ENCODE measurements at places on chromosomes 16 and 17.

DNA sequence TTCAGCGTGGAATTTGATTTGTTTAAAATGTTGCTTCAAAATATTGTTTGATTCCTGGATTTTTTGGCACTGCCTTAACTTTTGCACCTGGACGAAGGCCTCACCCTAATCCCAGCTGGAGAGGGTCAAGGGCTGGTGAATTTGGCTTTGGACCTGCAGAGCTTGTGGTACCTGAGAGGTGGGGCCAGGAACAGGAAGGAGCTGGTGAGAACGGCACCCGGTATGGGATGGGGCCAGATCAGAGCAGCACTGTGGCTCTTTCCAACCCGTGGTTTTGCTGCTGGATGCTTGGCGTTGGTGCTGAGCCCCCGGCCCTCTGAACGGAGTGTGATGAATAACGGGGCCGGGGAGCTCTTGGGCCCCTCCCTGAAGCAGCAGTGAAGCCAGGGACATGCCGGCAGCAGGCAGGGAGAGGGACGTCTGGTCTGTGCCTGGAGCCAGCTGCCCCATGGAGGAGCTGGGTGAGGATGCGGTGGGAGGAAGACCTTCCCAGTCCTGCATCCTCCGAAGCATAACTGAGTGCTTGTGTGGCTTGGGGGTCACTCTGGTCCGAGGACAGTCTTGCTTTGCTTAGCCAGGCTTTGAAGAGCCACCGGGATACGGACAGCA, 275.4 kb downstream of the SEC14L1 start:
- no peak for DNase-seq

- no peak for DNase-seq
These were observed 458.6 kb upstream of the ASIC2 start for GRCh38 chr17:33751702-33752065.

DNA sequence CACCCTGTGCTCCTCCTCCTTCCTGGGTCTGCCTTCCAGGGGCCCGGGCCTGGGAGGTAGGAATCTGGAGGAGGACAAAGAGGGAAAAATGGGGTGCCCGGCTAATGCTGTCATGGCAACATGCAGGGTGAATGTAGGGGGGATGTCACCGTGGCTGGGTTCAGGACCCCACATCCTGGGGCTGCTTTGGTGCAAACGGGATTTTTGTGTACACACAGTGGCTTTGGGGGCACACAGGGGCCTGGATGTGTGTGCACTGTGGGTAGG, 37.0 kb upstream of the CDC42EP4 start:
- no peak for DNase-seq

- DNase-seq: no peak
These were observed 116.9 kb upstream of the CACNG3 start for GRCh38 chr16:24139282-24139681.

- DNase-seq: no peak
These were observed 4.7 kb upstream of the CDH15 start for GRCh38 chr16:89166696-89167424.

DNA sequence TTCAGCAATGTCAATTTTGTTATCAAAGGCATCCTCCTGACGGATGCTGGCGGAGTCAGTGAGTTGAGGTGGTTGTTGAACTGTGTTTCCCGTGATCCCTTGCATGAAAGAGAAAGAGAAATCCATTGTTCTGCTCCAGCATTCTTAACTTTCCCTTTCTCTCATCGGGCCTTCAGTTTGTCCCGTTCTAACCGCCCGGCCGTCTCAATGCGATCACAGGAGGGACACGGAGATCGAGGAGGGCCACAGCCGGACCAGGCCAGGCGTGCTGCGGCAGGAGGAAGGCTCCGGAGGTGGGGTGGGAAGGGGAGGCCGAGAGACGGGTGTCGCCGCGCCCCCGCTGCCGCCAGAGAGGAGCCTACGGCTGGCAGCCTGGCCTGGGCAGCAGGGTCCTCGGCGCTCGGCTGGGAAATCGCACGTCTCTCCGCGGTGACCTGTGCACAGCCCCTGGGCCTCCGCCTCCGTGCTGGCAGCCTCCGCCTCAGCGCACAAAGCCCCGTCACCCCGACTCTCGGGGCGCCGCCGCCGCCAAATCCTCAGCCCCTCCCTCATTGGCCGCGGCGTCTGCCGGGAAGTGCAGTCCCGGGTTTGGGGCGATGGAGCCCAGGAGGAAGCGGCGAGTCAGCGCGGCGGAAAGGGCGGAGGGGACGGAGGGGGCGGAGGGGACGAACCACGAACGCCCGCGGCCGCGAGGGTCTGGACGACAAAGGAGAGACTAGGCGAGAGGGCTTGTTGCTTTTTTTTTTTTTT, 38.1 kb downstream of the SOST start:
- peak; percentile 71 for DNase-seq

GRCh38 chr17:3025421-3026124, 37.8 kb downstream of the OR1D5 start:
- peak; percentile 23 for DNase-seq

DNA sequence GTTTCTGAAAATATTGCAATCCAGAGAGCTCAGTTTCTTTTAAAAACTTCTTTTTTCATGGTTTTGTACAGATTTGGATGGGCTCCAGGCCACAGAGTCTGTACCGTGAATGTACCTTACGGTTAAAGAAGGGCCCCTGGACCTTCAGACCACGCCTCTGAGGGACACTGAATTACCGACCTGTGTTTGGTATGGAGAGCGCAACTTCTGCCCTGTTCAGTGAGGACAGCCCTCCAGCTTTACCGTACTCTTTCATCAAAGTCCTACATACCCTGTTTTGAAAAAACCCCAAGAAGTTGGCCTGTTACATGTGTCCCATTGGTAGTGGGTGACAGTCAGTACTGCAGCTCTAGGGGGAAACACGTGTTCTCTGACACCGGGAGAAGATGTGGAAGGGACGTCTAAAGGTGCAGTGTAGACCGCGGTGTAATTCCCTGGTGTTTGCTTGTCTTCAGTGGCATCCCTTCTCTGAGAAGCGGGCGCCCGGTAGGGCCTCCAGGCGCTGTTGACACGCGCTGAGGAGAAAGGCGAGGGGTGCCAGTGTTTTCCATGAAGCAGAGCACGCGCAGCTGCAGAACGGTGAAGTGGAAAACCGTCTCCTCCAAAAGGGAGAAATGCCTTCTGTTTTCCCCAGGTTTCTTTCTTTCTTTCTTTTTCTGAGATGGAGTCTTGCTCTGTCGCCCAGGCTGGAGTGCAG, 6.2 kb downstream of the PGS1 start:
- DNase-seq: no peak

DNA sequence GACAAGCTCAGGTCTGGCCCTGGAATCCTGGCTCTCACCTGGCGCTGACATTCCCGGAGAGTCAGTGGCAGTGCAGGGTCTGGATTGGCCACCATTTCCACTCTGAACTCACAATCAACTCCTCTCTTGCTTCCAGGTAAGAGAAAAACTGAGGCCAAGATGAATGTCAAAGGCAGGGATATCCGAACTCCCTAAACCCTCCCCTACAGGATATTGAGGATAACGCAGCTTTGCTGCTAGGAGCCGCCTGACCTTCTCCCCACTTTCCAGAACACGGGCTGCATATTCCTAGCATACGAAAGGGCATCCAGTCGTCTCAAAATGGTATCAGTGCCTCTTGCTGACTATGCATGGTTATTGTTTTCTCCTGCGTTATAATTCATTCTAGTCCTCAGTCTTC, 473.4 kb downstream of the SOX9 start:
- no peak for DNase-seq

- DNase-seq: no peak
These were observed 10.4 kb upstream of the KDM6B start for GRCh38 chr17:7823581-7824001.

GRCh38 chr16:52364500-52364899, 182.4 kb downstream of the TOX3 start:
- DNase-seq: no peak

DNA sequence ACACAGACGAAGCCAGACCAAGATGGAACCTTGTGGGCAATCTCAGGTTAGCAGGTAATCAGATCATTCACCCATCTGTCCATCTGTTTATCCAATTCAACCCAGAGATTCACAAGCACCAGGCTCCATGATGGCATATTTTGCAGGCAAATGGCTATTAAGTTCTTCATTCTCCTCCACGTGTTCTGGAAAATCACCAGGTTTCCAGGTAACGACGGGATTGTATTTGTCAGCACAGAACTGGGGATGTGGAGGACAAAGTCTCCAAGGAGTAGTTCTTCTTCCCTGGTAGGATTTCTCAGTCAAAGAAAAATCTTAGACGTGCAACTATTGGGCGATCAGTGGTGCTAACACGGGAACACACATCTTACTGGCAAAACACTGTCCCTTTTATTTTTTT, 368.8 kb downstream of the SLC39A11 start:
- no peak for DNase-seq

DNA sequence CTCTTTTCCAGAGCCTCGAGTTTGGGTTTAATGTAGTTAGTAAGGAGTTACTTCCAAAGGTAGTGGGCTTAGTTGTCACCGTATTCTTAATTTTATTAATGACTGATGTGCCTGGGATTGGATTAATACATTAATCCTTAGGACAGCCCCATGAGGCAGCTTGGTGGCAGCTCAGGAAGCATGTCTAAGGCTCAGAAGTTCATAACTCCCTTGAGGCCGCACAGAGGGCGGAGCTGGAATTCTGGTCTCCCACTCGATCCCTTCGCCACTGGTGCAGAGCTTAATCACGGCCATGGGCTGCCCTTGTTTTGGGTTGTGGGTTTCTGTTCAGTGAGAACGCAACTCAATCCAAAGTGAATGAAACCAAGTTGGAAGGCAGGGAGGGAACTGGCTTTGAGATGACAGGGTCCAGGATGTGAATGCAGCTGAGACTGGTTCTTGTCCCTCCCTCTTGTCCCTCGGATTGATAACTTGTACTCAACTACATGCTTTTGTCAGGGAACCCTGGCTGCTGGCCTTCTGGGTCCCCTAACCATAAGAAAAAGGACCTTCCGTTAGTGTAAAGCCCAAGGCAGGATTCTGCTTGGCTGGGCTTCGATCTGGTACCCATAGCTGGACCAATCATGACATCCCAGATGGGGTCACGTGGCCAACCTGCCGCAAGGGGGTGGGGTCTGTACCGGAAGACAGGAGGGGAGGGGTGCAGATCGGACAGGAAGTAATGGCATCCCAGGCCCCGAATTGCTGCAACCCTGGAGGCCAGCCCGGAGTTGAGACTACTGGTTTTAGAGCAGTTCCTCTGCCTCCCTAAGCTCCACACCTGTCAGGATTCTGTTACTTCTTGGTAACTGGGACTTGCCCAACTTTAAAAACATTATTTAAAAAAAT, 45.4 kb downstream of the SNX20 start:
- DNase-seq: no peak

DNA sequence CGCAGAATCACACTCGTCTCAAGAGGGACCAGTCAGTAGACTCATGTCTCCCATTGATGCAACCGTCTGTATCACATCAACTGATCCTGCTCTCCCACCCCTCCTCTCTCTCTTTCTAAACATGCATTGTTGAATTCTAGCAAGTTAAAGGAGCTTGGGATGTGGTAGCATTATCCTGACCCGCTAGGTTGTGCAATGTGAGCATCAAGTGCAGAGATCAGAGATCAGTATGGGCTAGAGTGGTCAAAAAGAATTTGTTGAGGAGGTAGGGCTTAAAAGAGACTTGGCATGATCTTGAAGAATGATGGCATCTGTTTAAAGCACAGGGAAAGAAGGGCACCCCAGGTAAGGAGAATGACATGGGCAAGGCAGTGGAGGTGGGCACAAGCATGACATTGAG, 38.7 kb downstream of the PRSS54 start:
- no peak for DNase-seq

DNA sequence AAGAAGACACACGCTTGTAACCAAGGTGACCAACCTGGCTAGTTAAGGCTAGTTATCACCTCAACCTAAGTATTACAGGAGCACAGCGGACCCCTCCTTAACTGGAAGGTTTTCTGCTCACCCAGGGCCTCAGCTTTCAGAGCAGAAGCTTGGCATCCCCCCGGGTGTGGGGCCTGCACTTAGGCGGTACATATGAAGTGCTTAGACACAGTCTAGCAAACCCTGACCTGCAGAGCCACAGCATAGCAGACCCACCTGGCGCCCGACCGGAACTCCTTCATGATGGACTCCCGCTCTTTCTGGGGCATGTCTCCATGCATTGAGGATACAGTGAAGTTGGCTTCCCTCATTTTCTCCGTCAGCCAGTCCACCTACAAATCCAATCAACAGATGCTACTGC, 9.8 kb downstream of the EIF4A3 start:
- DNase-seq: no peak

DNA sequence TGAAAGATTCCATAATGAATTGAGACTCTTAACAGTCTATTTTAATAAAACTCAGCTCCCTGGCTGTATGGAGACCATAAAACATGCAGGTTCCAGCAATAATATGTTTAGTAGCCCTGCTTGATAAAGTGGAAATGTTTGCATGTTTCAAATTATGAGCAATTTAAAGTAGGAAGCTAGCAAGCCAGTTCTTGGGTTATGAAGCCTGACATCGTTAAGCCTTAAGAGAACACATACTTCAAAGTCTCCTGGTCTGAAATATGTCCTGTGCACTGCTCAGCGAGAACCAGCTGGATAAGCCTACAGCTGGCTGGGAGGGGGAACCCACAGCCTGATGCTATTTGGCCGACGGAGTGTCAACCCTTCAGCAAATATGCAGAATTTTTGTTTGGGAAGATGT, 140.3 kb downstream of the SALL1 start:
- no peak for DNase-seq

DNA sequence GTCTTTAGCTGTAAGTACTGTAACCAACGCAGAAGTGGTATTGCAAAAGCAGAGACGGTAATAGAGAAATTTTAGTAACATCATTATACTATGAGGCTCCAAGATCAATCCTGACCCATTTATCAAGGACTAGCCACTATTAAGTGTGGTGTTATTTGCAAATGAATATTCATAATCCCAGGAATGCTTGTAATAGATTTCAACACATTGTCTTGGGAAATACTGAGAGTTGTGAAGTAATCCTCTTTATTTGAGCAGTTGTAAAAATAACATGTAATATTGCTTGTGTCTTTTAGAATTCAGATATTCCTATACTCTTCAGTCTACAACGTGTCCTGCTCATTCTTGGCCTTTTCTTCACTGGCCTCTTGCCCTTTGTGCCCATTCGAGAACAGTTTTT, 46.4 kb downstream of the GDPD1 start:
- DNase-seq: no peak

GRCh38 chr16:78838276-78838675, 738.8 kb downstream of the WWOX start:
- no peak for DNase-seq

GRCh38 chr17:72512649-72513556, 392.1 kb downstream of the SOX9 start:
- no peak for DNase-seq

DNA sequence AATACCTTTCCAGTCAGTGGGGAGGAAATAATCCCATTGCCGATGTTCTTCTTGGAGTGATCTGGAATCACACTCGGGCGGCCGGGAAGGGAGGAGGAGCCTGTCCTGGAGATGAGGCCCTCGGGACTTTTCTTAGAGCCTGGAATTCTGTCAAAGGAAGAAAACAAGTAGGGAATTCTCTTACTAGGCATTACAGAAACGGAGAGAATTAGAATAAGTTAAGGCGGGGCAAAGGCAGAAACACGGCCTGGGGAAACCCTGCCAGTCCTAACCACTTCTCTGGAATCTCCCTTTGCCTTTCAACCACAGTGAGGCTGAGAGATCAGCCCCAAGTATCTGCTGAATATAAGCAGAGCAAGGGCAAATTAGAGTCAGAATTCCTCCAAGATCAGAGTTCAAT, 27.8 kb downstream of the USP36 start:
- no peak for DNase-seq

GRCh38 chr16:71995038-71995437, 5.2 kb downstream of the PKD1L3 start:
- no peak for DNase-seq

- DNase-seq: no peak
These were observed 88.4 kb downstream of the SPACA3 start for GRCh38 chr17:33080091-33080490.

- no peak for DNase-seq
These were observed at the start of gene SOX8 for GRCh38 chr16:981695-982144. TSS of gene SOX8 (plus strand) at chr16:981770. CDS start at chr16:981923, 153 bp downstream.

- DNase-seq: no peak
These were observed 2.4 kb downstream of the NDE1 start for GRCh38 chr16:15652293-15653001.
